ENCODE measurements at places on chromosomes 6 and 20.

DNA sequence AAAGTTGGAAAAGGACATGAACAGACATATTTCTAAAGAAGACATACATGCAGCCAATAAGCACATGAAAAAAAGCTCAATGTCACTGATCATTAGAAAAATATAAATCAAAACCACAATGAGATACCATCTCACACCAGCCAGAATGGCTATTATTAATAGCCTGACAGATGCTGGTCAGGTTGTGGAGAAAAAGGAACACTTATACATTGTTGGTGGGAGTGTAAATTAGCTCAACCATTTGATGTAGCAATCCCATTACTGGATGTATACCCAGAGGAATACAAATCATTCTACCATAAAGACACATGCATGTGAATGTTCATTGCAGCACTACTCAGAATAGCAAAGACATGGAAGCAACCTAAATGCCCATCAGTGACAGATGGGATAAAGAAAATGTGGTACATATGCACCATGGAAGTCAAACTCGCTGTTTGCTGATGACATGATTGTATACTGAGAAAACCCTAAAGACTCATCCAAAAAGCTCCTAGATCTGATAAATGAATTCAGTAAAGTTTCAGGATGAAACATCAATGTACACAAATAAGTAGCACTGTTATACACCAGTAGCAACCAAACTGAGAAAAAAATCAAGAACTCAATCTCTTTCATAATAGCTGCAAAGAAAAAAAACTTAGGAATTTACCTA lies 196.8 kb downstream of the ADGB start:
- no peak for DNase-seq

GRCh38 chr6:16105854-16106253 lies 23.0 kb upstream of the MYLIP start:
- DNase-seq: no peak

- no peak for DNase-seq
Measured at GRCh38 chr6:45076217-45076930, 251.8 kb upstream of the RUNX2 start.

GRCh38 chr20:48733296-48733790 lies 94.5 kb downstream of the PREX1 start:
- no peak for DNase-seq

GRCh38 chr6:19538096-19538495 lies 299.1 kb upstream of the ID4 start:
- DNase-seq: no peak

GRCh38 chr6:87736809-87737540 lies 34.9 kb upstream of the AKIRIN2 start:
- DNase-seq: no peak

- DNase-seq: no peak
Measured at GRCh38 chr6:158611541-158612370, 32.8 kb downstream of the DYNLT1 start.

DNA sequence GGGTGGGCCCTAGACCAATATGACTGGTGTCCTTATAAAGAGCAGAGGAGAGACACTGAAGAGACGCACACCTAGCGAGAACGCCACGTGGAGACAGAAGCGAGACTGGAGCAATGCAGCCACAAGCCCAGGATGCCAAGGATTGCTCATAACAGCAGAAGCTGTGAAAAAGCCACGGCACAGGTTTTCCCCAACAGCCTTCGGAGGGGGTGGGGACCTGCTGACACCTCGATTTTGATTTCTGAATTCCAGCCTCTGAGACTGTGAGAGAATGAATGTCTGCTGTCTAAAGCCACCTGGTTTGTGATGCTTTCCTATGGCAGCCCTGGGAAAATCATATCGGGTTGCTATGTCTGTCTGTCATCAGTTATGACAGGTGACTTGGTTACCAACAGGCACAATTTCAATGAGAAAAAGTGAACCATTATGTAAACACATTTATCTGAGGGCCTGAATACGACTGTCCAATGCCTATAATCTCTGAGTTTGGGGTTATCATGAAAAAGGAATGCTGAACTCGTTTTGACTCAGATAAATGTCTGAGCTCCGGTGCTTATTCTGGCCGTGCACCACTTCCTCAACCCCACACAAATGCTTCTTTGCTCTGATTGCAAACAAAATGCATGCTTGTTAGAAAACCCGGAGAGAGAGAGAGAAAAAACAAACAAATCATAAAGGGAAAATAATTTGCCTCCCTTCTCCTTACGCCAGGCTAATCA lies 769.7 kb downstream of the PTPRT start:
- no peak for DNase-seq

DNA sequence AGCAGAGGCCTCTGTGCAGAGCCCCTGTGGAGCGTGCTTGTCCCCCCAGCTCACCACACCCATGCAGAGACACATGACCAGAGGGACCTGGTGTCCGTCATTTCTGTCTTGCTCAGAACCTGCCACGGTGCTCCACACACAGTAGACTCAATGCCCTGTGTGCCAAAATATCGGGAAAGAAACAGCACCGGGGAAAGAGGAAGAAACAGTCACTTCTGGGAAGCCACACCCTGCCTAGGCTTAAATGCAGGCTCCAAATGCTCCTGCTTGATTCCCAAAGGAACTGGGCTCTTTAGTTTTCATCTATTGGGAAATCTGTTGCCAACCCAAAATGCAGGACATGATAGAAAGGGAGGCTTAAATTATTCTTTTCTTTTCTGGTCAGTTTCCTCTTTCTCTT lies 503.9 kb downstream of the CD83 start:
- DNase-seq: no peak

- no peak for DNase-seq
Measured at GRCh38 chr20:50668798-50669197, 22.5 kb downstream of the RIPOR3 start.

- DNase-seq: no peak
Measured at GRCh38 chr6:134982161-134982560, 32.3 kb upstream of the ALDH8A1 start.

DNA sequence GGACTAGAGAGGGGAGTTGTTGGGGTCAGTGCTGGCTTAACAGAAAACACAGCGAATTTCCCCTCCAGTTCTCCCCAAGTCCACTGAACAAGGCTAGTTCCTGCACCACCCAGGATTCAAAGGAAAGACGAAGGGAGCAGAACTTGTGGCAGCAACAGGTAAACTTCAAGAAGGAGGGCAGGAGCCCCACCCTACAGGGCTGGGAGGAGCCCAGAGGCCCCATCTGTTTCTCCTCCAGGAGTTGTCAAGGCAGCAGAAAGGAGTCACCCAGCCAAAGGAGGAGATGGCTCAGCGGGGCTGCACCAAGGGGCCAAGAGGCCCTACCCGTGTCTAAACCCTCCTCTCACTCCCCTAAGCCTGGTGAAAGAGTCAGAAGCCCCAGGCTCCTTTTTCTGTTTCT lies 1.7 kb downstream of the SAPCD1 start:
- no peak for DNase-seq

- no peak for DNase-seq
Measured at GRCh38 chr6:128242765-128243403, 277.5 kb downstream of the PTPRK start.

- DNase-seq: no peak
Measured at GRCh38 chr6:21937466-21937865, 343.9 kb downstream of the SOX4 start.

- no peak for DNase-seq
Measured at GRCh38 chr6:142898927-142899895, 45.8 kb downstream of the HIVEP2 start.

- no peak for DNase-seq
Measured at GRCh38 chr20:23146181-23146580, 60.1 kb upstream of the CD93 start.

DNA sequence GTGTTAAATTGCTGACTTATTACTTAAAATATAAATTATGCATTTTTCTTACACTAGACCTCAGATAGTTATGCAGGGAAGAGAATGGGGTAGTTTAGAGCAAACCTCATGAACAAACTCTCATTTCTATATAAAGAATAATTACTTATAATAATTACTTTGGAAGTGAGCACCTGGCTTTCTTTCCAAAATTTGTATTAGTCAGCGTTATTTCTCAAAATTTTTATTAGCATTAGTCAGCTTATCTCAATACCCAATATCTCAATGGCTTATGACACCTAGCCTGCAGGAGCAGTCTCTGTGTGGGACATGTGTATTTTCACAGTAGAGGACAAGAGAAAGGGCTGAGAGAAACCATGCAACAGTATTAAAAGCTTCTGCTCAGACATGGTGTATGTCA lies 849.2 kb upstream of the HS3ST5 start:
- DNase-seq: no peak

GRCh38 chr6:132742495-132742894 lies 15.2 kb downstream of the VNN2 start:
- DNase-seq: no peak

DNA sequence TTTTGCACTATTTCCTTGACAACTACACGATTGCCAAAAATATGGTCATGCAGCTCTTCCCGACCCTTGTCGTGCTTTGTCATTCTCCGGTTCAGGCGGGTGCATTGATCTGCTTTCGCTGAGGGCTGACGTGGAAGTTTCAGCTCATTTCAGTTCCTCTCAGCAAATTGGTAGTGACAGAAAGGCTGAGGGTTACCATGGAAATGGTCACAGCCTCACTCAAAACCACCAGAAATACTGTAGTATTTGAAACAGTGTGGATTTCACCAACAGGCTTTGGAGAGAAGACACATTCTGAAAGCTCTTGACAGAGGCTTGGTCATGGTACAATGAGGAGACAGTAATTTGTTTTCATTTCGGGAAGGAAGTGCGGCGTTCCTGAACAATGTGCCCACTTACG lies 99.7 kb upstream of the EXOC2 start:
- no peak for DNase-seq

GRCh38 chr6:91141346-91141745 lies 554.5 kb upstream of the MAP3K7 start:
- DNase-seq: no peak

DNA sequence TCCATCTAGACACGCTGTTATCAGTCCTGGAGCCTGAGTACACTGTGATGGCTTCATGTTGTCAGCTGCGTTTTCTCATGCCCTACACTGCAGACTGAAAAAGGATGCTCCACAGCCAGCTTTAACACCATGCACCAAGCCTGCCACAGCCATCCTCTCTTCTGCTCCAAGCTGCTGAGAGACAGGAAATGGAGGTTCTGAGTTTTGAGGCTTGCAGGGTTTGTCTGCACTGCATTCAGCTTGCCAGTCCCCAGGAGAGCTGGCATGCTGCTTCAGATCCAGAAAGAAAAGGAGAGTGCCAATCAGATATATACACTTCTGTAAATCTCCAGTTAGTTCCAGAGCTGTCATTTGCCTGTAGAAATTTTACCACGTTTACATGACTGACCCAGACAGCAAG lies 550.7 kb upstream of the FLRT3 start:
- DNase-seq: no peak

- peak; percentile 44 for DNase-seq
Measured at GRCh38 chr6:52399511-52400312, 20.4 kb upstream of the EFHC1 start.

DNA sequence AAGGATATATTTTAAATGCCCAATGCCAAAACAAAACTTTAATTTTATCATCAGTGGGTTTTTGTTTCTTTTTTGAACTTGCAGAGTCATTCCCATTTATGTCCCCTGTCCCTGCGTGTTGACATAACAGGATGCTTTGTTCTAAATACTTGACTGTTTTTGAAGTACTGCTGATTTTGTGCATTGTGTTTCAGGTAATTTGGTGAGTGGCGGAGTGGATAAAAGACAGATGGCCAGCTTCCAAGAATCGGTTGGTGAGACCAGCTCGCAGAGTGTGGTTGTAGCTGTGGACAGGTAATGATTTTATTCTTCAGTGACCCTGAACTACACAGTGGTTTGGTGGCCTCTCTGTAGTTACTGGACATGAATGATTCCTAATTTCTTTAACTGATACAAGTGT lies 50.5 kb upstream of the CSE1L start:
- DNase-seq: no peak

- DNase-seq: no peak
Measured at GRCh38 chr6:90003941-90004340, 109.7 kb downstream of the GJA10 start.

DNA sequence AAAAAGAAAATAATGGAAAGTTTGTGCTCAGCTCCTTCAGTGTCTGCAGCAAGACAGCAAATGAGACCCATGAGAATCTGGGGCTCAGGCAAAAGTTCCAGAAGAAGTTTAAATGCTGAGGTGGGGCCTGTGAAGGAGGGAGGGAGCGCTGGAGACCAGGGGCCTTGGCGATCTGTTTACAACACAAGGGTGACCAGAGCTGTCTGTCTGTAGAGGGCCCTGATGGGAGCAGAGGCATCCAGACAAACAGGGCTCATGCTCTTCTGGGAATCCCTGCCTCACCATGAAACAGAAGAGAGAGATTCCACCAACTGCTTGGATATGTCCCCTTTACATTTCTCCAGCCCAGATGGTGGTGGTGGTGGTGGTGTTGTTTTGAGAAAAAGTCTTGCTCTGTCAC lies 79.3 kb upstream of the SHLD1 start:
- DNase-seq: no peak

DNA sequence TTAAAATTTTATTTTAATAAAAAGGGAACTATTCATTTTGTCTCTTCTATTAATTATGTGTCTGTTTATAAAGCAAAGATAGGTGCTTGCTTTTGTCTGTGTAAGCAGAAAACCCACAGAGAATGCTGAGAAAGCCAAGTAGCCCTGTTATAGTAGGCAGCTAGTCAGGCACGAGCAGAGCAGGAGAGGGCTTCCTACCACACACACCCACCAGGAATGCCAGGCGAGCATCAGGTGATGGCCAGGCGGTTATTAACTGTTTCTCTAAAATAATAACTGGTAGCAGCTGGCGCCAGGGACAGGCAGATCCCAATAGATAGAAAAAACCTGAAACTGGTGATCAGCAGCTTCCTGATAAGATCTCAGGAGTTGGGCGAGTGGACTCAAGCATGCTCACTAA lies 15.7 kb downstream of the C6orf15 start:
- no peak for DNase-seq

- DNase-seq: no peak
Measured at GRCh38 chr6:56659721-56660380, 17.2 kb upstream of the DST start.

- DNase-seq: no peak
Measured at GRCh38 chr6:51430589-51430988, 611.9 kb downstream of the TFAP2B start.

GRCh38 chr20:41468994-41469600 lies 102.5 kb upstream of the EMILIN3 start:
- DNase-seq: no peak

DNA sequence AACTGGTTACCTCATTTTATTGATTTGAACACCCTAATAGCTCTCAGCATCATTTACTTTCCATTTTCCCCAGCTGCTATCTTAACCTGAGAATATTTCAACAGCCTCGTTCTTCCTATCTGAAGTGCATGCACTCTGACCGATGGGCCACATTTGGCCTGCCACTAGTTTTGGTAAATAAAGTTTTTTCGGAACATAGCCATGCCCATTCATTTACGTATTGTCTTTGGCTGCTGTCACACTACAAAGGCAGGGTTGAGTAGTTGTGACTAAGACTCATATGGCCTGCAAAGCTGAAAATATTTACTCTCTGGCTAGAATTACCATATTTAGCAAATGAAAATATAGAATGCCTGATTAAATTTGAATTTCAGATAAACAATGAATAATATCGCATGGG lies 10.8 kb downstream of the ADGRF4 start:
- no peak for DNase-seq

- no peak for DNase-seq
Measured at GRCh38 chr6:90088009-90088408, 193.7 kb downstream of the GJA10 start.

GRCh38 chr6:104486035-104486434 lies 373.7 kb downstream of the HACE1 start:
- no peak for DNase-seq

- DNase-seq: no peak
Measured at GRCh38 chr20:57048027-57048869, 218.2 kb downstream of the BMP7 start.

GRCh38 chr20:25321991-25322390 lies 68.6 kb downstream of the ABHD12 start:
- DNase-seq: no peak

- DNase-seq: no peak
Measured at GRCh38 chr6:15090145-15090579, 155.7 kb upstream of the JARID2 start.
